Astrocyte (in vitro differentiated cells and primary cell): ENCODE measurements at places on chromosomes 16 and 17.

- DNase-seq, result no peak
These were observed 181.1 kb downstream of the SEC14L1 start for GRCh38 chr17:77321649-77322513.

- DNase-seq, result no peak
These were observed 419.9 kb downstream of the HAPSTR1 start for GRCh38 chr16:9511389-9511788.

- DNase-seq, result no peak
These were observed 110.5 kb downstream of the RBFOX1 start for GRCh38 chr16:7443142-7443541.

DNA sequence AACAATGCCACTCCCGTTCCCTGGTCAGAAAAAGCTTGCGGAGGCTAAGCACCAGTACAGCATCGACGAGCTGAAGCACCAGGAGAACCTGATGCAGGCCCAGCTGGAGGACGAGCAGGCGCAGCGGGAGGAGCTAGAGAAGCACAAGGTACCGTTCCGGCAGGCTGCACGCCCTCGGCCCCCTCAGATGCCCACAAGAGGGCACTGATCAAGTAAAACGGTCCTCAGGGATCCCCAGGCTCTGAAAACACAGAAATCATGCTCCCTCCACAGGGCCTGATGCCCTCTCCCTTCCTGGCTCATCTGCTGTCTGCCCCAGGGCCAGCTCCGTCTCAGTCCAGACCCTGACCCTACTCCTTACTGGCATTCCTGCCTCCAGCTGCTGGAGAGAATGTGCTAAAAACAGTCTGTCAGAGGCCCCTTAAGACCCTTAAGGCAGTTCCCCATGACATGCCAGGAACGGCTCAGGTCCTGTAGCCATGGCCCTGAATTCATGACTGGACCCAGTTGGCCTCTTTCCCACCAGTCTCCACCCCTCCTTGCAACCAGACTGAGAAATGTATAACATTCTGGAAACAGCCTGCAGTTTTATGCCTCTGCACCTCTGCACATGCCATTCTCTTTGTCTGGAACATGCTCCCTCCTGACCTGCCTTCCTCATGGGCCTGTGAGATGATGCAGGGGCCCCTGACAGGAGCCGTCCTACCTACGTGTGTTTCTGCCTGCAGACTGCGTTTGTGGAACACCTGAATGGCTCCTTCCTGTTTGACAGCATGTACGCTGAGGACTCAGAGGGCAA, 21.8 kb downstream of the DRC3 start:
- DNase-seq, result no peak

GRCh38 chr17:2656283-2656682, 55.3 kb downstream of the CLUH start:
- no peak for DNase-seq

DNA sequence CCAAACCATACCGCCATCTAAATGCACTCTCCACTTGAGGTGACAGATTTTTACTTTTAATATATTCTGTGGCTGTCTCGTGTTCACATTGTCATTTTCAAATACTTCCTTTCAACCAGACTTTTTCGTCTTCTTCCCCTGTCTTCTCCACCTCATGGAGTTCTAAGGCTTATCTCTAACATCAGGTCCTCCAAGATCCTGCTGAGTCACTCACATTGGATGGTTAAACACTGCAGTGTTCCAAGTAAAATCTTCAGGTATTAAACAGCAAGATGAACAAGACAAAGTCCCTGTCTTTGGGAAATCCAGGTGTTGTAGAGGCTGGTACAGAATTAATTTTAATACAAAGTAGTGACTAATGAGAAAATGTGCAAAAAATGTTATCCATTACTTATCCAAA, 330.2 kb upstream of the KIF2B start:
- DNase-seq, result no peak

GRCh38 chr17:61002316-61002736, 324.7 kb downstream of the BCAS3 start:
- peak; percentile 37 for DNase-seq

DNA sequence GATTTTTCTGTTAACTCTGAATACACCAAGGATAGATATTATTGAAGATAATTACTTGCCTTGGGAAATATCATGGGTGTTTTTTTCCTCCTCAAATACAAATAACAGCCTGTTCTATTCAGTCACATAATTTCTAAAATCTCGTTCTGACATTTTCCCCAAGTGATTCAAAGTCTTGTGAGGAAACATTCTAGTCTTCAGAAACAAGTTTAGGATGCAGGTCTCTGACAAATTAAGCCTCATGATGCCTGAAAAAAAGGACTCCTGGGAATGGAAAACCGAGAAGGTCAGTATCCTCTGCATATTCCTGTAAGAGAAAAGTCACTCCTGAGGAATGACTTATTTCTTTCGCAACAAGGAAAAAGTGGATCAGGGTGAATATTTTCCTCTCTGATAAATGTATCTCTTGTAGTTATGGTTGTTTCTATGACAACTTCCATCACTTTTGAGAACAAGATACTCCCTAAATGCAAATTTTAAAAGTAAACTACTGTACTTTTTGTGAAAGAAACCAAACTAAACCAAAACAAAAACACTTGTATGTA, 384.6 kb downstream of the CNTNAP4 start:
- no peak for DNase-seq

- no peak for DNase-seq
These were observed 5.8 kb downstream of the CHTF18 start for GRCh38 chr16:794091-794822.

GRCh38 chr16:71426880-71427615, 14.8 kb downstream of the TLE7 start:
- no peak for DNase-seq

DNA sequence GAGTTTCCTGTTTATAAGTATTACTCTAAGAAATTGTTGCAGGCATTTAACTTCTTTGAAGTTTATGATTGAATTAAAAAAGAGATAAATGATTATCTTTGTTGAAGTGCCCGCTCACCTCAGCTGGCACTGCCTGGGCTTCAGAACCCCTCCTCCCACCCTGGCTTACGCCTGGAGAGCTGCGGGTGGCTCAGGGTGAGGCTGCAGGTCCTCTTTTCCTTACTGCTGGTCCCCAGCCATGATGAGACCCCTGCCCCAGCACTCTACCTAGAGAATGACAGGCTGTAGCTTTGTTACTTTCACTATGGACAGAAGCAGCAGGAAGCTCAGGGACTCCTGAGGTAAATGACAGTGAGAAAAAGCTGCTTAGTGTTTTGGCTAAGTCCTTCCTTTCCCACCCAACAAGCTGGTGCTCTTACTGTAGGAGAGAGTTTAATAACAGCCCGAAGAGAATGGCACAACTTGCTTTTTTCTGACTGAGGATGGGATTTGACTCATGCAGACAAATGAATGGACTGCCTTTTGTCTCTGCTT, 62.1 kb downstream of the EPN2 start:
- DNase-seq, result no peak

GRCh38 chr17:18006495-18007239, 32.3 kb downstream of the ATPAF2 start:
- DNase-seq, result no peak

DNA sequence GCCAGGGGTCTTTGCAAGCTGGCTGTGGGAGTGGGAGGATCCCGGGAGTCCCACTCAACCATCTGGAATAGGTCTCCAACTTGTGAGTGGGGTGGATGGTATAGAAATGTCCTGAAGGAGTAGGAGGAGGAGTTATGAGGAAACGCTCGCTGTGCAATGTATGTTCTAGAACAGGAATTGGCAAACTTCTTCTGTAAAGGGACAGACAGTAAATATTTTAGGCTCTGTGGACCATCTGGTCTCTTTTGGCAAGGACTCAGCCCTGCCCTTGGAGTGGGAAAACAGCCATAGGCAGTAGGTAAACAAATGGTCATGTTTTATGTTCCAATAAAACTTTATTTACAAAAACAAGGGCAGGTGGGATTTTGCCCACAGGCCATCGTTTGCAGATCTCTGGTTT, 149.2 kb downstream of the NPIPB5 start:
- DNase-seq, result no peak

- no peak for DNase-seq
These were observed at the start of gene C17orf113 for GRCh38 chr17:42050393-42051012. C17orf113 (minus strand) TSS chr17:42050601; CDS start chr17:42043376, 7,225 bp downstream.

DNA sequence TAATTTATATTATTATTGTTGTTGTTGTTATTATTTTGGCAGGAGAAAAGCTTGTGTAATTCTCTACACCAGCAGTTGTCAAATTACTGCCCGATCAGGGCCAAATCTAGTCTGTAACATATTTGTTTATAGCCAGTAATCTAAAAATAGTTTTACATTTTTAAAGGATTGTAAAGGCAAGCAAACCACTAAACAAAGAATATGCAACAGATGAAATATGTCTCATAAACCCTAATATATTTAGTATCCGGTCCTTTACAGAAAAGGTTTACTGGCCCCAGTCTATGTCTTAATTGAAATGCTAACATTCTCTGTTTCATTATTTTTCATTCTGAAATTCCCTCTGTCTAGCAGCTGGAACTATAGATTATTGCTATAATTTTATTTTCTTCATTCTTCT, 709.5 kb downstream of the KCNJ2 start:
- no peak for DNase-seq

GRCh38 chr16:8722025-8722348, 47.6 kb downstream of the ABAT start:
- DNase-seq, result no peak

- DNase-seq, result no peak
These were observed 15.6 kb upstream of the NKD1 start for GRCh38 chr16:50532576-50532975.

GRCh38 chr16:7976563-7976962, 613.7 kb downstream of the TMEM114 start:
- DNase-seq, result no peak

- no peak for DNase-seq
These were observed 86.3 kb upstream of the TNRC6C start for GRCh38 chr17:77872199-77872598.

GRCh38 chr16:2692948-2693651, 10.8 kb downstream of the KCTD5 start:
- peak; percentile 65 for DNase-seq

DNA sequence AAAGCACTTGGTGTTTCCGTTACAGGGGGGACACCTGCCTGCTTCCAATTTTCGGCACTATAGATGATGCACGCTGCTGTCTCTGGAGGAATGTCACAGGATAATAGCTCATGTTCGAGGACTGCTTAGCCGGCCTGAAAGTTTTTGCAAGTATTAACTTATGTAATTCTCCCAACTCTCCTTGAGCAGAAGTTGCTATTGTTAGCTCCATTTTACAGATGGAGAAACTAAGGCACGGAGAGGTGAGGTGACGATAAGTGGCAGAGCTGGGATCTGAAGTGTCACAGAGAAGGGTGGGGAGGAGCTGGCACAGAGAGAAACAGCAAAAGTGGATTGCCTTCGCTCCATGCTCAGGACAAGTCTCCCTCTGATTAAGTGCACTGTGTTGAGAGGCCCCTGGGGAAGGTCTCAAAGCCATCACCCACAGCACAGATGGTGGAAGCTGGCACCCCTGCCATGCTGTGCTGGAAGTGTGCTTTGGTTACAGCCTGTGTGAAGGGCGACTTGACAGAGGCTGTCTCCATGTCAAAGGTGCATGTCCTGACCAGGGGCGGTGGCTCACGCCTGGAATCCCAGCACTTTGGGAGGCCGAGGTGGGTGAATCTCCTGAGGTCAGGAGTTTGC, 40.8 kb upstream of the MEAK7 start:
- no peak for DNase-seq

DNA sequence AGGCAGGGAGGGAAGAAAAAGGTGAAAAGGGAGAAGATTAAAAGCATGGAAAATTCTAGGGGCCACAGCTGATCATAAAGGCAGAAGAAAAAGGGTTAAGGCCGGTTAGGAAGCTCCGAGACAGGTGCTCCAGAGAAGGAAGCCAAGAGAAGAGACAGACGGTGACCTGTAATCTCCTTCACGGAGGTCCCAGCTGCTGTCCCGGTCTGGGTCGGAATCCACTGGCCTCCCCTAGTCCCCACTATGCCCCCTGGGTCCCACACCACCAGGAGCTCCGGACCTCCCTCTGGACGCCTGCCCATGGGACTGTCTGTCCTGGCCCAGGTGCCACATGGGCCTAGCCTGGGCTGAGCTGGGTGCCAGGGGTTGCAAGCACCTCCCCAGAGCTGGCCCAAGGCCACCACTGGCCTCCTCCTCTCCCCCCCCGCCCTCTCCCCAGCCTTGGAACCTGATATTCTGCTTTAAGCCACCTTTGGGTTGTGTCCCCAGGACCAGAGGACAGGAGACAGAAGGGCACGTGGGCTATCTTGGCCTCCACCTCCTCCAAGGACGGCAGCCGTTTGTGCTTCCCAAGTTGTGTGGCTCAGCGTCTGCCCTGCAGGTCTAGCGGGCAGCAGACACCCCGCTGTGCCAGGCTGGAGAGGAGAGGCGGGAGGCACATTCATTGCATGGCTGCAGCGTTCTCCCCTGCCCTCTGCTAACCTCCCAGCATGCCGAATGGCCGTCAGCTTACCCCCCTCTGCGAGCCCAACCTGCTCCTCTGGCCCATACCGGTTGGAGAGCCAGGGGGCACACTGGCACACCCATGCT, 102.4 kb downstream of the ENGASE start:
- no peak for DNase-seq

- DNase-seq, result no peak
These were observed 24.0 kb downstream of the CREBBP start for GRCh38 chr16:3856367-3857141.

DNA sequence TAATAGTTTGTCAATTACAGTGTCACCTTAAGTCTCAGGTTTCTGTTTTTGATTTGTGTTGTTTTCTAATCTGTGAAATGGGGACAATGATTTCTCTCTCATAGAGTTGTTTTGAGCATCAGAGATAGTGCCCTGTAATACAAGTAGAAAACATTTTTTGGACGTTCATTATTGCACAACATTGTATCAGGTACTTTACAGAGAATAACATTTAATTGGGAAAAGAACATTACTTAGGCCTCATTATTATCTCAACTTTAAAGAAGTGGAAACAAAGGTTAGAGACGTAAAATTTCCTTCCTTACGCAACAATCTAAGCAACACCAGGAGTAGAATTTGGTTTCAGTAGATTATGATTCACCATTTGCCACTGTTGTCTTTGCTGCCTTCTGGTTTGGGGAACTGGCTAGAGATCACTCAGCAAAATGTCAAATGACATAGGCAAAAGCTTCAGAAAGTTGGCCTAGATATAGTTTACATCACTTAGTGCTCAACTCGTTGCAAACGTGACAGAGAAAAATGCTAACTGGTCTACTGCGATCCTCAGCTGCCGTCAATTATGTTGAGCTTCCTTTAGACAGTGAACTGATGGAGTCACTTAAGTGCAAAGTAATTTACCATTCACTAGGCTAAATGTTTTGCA, 1026.8 kb downstream of the CDH11 start:
- DNase-seq, result peak; percentile 47

GRCh38 chr17:1918346-1919162, 88.7 kb downstream of the RPA1 start:
- no peak for DNase-seq

GRCh38 chr17:67602974-67603373, 114.8 kb upstream of the NOL11 start:
- peak; percentile 27 for DNase-seq

GRCh38 chr17:28949185-28950016, 1.9 kb downstream of the PHF12 start:
- DNase-seq, result no peak
